ENCODE measurements at places on chromosomes 1 and 21.

- DNase-seq, result no peak
These were observed 78.9 kb downstream of the CD247 start for GRCh38 chr1:167439301-167439988.

GRCh38 chr21:37940691-37941090 is 24.4 kb upstream of the KCNJ6 start:
- no peak for DNase-seq

- no peak for DNase-seq
These were observed 56.0 kb downstream of the LTN1 start for GRCh38 chr21:28936721-28937120.

DNA sequence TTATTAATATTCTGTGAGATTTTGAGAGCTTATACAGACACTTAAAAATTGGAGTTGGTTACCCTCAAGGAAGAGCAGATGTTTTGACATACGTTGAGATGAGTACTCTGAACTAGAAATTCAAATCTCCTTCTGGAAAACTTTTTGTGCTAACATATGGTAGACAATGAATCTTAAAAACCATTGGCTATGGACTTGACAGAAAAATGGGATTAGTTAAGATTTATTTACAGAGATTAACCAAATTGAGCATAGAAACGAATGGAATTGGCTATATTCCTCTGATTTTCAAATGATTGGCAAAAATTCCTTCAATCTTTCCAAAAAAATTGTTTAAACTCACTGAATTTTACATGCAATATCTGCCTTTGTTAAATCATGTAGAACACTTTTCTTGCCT is 1392.9 kb downstream of the BRINP3 start:
- DNase-seq, result no peak

- DNase-seq, result no peak
These were observed 511.0 kb downstream of the OMA1 start for GRCh38 chr1:58035523-58035922.

GRCh38 chr1:98949166-98949565 is 55.5 kb downstream of the PLPPR5 start:
- DNase-seq, result no peak

DNA sequence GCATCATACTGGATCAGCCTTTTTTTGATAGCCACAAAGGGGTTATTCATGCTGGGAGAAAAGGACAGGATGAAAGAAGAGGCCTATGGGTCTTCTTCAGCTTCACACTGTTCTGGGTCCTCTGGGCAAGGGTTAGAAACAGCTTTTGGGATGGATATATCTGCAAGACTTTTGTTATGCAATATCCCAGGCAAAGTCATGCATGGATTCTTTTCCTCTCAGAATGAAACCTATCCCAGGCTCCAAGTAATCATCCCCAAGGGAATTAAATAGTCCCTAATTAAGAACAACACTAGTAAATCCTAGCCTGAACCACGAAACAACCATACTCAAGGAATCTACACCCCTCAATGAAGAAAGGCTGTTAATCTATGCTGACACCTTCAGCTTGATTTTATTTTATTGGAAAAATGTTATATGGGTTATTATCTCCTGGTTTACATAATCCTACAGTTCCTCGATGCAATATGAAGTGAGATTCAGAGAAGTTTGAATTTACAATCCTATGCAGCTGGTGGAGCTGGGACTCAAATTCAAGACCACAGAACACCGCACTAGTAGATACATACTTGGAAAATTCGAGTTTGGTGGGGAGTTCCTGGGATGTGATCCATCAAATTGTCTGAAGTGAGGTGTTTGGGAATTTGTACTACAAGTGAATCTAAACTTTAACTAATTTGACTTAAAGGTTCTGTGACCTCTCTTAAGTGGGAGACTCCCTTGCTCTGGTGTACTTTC is 338.6 kb downstream of the TBX15 start:
- DNase-seq, result no peak

DNA sequence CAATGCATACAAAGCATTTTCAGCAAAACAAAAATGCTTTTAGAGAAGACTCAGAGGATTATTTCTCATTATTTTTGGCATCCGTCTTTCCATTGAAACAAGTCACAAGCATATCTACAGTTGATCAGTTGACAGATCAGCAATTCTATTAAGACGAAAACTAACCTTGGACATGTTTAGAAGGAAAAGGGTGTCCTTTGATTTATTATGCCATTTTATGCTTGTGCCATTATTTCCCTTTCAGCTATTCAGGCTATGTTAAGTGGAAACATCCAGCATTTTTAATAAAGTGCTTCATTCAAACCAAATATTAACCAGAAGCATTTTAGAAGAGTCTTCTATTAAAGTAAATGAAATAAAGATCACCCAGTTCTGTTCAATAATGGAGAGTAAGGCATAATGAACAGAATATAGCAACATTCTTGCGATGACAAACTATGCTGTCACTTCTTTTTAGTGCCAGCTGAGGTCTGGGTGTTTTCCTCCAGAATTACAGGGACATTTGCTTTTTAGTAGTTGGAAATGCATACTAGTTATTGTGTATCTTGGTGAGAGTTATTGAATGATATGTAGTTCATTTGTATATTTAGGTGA is 481.4 kb downstream of the PLA2G4A start:
- no peak for DNase-seq

GRCh38 chr1:97610748-97611147 is 310.1 kb downstream of the DPYD start:
- DNase-seq, result no peak

- no peak for DNase-seq
These were observed 79.3 kb upstream of the ETV3 start for GRCh38 chr1:157217486-157217885.

DNA sequence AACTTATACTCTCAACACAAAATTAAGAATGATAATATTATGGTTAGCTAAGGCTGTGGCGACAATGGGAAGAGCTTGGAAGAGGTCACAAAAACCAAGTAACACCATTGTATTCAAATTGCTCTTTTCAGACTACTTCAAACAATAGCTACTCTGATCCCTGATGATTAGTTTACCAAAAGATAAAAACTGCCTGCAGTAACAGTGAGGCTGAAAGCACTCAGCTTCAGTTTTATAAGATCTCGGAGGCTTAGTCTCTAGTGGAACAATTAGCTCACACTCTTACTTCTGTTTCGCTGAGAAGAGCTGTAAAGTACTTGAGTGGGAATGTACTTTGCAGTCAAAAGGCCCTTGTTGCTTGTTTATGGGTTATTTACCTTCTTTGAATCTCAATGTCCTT is 278.5 kb downstream of the LRRC7 start:
- no peak for DNase-seq

DNA sequence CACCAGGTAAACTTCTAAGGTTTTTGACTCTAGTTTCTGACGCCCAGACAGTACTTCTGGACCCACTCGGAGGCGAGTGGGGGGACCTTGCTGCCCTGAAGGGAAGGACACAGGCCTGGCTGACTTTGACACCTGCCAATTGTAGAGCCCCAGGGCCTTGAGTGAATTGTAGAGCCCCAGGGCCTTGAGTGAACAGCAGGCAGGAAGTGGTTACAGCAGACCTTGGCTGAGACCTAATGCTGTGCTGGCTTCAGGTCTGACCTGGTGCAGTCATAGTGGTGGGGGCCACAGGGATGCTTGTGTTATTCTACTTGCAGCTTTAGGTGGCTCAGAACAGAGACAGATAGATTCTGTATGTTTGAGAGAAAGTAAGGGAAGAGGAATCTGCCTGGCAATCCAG is 344.3 kb downstream of the DUSP10 start:
- no peak for DNase-seq

- no peak for DNase-seq
These were observed 150.1 kb downstream of the KCNJ6 start for GRCh38 chr21:37766129-37766528.

All from HFFc6 (cell line).